ENCODE measurements at places on chromosomes 16 and 17.

GRCh38 chr17:77423589-77424451 is 283.1 kb downstream of the SEC14L1 start:
- DNase-seq, result peak; percentile 99
- no peak overlapping the region for H3K4me3 ChIP-seq
- peaks cover 6% of the 10 kb centered on the region for H3K36me3 ChIP-seq
- H3K27me3 ChIP-seq, result no peaks in the 10 kb centered on the region

- H3K4me1 ChIP-seq, result peaks cover 9% of the 10 kb centered on the region
- no peaks in the 10 kb centered on the region for H3K27me3 ChIP-seq
- DNase-seq, result no peak
- H3K4me3 ChIP-seq, result no peak overlapping the region
Observed at GRCh38 chr17:78952706-78953105, 27.0 kb downstream of the LGALS3BP start.

DNA sequence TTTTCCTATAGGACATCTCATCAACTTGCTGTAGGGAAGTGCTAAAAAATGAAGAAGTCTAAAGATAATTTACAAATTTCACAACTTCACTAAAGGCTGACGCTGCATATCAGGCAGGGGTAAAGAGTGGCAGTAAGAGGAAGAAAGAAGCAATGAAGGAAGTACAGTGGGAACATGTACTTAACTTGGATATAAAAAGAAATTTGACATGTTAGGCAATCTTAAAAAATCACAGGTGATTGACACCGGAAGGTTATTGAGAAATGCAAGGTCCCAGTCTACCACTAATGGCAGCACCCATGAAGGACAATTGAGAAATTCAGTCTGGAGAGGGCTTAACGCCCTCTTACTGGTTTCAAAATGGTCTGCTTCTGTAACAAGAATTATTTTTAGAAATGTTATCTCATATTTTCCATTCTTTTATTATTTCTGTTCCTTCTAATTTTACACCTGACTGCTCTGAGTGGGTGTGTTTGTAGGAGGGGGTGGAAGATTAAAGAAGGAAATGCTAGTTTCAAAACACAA is 358.1 kb downstream of the KCNJ2 start:
- no peak overlapping the region for H3K27ac ChIP-seq
- H3K4me3 ChIP-seq, result no peak overlapping the region
- H3K4me1 ChIP-seq, result no peaks in the 10 kb centered on the region
- no peaks in the 10 kb centered on the region for H3K36me3 ChIP-seq
- no peaks in the 10 kb centered on the region for H3K27me3 ChIP-seq
- no peak for DNase-seq

DNA sequence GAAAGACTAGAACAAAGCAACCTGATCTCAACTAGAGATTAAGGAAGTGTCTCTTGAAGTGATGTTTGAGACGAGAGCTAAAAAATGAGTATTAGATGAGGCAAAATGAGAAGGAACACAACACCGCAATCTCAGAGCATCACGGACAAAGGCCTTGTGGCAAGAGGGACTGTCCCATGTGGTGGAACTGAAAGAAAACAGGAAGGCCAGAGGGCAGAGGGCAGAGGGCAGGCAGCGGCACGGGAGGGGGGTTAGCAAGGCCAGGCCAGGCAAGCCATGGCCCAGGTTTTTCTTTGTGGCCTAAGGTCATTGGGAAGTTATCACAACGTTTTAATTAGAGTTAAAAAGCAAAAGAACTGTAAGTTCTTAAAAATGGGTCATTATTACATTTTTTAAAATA is 22.5 kb downstream of the RPA1 start:
- no peaks in the 10 kb centered on the region for H3K27me3 ChIP-seq
- H3K36me3 ChIP-seq, result peaks cover 2% of the 10 kb centered on the region
- H3K27ac ChIP-seq, result no peak overlapping the region
- no peak for DNase-seq
- H3K4me1 ChIP-seq, result no peaks in the 10 kb centered on the region

DNA sequence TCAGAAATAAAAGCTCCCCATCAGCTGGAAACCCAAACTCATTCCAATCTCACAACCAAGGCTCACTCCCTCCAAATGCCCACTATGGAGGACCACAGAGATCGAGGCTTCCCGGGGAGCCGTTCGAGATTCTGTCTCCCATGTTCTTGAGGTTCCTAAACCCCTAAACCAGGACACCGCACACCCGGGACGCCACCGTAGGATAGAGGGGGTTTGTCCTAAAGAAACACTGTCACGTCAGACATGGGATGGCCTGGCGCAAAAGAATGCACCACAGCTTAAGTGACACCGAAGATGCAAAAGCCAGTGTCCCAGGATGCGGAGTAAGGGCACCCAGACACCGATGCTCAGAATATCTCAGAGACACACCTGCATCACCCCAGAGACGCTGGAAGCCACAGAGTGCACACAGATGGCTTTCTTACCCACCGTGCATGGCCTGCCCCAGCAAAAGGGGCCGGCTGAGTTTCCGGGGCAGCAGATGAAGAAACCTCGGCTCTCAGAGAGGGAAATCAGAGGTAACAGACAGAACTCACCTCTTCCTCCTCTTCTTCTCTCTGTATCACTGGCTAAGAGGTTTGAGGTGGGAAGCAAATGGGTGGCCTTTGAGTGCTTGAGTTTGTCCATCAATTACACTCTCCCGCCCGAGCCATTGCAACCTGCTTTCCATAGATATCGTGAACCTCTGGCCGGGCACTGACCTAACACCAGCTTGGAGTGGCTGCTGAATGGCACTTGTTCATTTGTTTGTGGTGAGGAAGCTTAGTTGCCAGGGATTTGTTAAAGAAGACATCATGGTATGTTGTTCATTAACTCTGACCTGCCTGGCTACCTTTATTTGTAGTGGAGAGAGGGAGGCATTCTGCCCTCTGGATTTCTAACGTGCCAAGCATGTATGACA is 65.1 kb upstream of the TNRC6C start:
- no peaks in the 10 kb centered on the region for H3K36me3 ChIP-seq
- no peak for DNase-seq
- H3K4me1 ChIP-seq, result no peaks in the 10 kb centered on the region
- H3K4me3 ChIP-seq, result no peak overlapping the region

All from fibroblast of lung (primary cell).